ENCODE measurements at places on chromosomes 5 and 9.
A peak's percentile ranks its signal among the peaks of the same experiment; 100 is the strongest.

GRCh38 chr9:16627967-16628366 lies 242.5 kb downstream of the BNC2 start:
- no peak for DNase-seq

GRCh38 chr9:87671478-87671877 lies 54.4 kb upstream of the CTSL start:
- DNase-seq: no peak

DNA sequence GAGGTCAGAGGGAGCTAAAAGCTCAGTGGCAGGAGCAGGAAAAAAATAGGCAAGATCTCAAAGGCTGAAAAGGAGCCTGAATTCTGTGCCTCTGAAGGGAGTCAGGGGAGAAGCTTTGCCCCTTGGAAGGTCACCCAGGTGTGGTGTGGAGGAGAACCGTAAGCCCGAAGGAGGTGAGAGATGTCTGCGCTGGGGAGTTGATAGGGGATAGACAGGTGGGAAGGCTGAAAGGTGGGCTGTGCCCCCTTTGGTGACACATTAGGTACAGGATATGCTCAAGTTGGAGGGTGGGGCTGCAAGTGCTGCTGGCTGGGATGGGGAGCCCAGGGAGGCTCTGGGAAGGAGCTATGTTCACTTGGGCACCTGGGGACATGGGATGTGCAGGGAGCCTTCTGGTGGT lies 217.7 kb downstream of the PAX5 start:
- no peak for DNase-seq

- DNase-seq: no peak
Measured at GRCh38 chr5:7872517-7873130, 3.7 kb downstream of the MTRR start.

- peak; percentile 51 for DNase-seq
Measured at GRCh38 chr5:40441733-40442132, 238.0 kb upstream of the PTGER4 start.

- no peak for DNase-seq
Measured at GRCh38 chr9:132982458-132982857, 4.0 kb downstream of the GFI1B start.

DNA sequence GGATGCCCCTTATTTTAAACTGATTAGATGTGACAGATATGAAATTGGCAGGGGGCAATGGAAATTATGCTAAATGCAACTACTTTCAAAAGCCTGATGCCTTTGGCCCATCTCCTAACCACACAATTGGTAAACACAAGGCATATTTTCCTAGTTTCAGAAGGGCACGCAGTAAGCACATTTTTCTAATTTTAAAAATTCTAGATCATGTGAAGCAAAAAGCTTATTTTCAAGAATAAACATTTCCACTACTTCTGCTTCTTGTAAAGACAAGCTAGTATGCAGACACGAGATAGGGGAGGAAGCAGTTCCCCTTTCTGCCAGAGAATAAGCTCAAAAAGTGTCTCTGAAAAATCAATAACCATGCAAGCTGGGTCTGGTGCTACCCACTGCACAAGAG lies 67.7 kb downstream of the ABCA1 start:
- no peak for DNase-seq

DNA sequence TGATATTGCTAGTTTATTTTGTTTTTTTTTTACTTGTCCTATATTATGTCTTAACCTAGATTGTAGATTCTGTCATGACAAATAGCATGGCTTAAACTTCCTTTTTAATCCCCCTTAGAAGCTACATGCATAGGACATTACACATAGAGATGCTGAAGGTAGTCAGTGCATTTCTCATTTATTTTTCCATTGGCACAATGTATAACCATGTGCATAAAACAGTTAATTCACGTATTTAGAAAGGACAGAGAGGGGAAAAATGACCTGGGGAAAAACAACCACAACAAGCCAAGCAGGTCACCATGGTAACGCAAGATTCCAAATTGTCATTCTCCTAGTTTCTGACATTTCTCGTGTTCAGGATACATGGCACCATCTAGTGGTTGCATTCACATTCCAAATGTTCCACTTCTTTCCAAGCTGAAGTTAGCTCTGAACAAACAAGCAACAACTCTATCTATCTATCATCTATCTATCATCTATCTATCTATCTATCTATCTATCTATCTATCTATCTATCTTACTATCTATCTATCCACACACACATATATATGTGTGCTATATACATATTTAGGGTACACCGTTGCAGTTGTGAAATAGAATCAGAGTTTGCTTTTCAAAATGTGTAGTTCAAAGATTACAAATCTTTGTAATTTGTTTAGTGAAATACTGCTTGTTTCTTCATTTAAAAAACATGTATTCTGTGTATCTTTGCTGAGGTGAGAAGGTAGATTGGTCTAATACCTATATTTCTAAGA lies 487.2 kb upstream of the ST8SIA4 start:
- DNase-seq: no peak

- DNase-seq: no peak
Measured at GRCh38 chr9:61666849-61667371, 477.1 kb downstream of the SPATA31A7 start.

- DNase-seq: peak; percentile 61
Measured at GRCh38 chr9:34989946-34990635, 546 bp downstream of the DNAJB5 start.

DNA sequence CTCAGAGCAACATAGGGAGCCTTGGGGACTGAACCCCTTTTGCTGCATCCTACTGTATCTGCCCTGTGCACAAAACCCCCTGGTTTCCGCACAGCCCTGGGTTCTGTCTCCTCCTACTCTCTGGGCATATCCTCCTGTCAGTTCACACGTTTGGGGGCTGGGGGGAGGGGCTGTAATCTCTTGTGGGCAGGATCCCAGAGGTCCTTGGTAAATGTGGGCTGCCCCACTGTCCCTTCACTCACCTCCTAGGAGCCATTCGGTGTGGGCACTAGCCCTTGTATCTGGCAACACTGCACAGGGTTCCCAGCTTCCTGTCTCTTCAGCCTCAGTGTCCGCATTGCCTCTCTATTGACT lies 271.8 kb upstream of the DMAC1 start:
- DNase-seq: no peak

- DNase-seq: no peak
Measured at GRCh38 chr5:63154476-63155309, 576.1 kb downstream of the LRRC70 start.

- DNase-seq: no peak
Measured at GRCh38 chr5:83124593-83124992, 47.2 kb downstream of the XRCC4 start.

DNA sequence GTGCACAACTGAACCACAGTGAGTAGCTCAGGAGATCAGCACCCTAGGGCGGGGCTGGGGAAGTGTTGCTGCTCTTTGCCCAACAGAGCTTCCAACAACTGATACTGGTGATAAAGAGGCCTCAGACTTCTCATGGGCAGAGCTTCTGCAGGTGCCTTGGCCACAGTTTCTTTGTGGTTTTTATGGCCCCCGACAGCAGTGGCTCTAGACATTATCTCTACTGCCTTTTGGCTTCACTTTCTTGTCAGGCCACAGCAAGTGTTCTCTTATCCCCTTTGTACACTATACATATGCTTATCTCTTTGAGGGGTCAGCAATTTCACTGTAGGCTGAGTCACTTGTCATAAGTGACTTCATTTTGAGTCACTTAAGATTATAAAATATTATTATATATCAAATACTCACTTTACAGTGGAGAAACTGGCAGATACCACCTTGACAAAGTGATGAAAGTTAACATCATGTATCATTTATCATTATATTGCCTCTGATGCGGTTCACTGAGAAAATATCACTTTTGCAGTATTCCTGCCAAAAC lies 90.9 kb upstream of the COX7C start:
- no peak for DNase-seq

GRCh38 chr5:159319363-159319762 lies 10.9 kb downstream of the IL12B start:
- no peak for DNase-seq

DNA sequence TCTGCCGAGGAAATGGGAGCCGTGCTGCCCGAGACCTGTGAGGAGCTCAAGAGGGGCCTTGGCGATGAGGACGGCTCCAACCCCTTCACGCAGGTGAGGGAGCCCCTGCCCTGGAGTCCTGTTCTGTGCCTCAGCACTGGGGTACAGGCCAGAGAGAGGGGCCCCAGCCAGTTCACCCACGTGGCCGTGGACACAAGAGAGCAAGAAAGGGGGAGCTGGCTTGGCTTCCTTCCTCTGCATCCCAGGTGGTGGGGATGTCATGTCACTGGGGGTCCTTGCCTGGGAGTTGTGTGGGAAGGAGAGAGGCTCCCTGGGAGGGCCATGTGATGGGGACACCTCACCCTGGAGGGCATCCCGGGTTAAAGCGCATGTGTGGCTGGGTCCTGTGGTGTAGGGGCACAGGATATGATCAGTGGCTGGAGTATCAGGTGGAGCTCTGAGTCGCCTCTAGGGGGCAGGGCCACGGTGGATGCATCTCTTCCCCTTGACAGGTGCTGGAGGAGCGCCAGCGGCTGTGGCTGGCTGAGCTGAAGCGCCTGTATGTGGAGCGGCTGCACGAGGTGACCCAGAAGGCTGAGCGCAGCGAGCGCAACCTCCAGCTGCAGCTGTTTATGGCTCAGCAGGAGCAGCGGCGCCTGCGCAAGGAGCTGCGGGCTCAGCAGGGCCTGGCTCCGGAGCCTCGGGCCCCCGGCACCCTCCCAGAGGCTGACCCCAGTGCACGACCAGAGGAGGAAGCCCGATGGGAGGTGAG lies 7.5 kb downstream of the N4BP3 start:
- peak; percentile 83 for DNase-seq

DNA sequence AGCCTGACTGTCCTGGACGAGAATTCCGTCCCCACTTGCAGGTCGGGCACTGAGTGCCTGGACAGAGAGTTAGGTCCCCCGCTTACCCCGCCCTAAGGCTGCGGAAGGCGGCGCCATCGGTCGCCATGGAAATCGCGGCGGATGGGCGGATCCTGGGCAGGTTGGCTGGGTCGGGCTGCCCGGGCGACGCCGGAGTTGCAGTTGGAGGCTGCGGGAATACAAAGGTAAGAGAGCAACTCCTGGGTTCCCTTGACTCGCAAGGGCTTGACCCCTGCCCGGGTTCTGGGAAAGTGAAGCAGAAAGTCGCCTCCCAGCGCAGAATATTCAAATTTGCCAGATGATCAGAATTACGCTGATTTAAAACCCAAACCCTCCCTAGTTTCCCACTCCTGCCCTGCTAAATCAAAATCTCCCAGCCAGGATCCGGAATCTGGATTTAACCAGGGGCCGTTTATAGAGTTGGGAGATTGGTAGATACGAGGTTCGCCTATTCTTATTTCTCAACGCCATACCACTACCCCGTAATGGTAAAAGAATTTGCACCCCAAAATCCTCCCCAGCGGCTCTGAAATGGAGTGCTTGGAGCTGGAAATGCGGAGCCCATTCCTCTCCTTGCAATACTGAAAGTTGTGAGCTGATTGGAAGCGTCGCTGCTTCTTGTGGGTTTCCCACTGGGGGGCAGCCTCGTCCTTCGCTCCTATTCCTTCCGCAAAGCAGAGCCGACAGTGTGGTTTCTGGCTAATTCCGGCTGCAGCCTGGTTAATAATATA lies 156.4 kb upstream of the RASEF start:
- DNase-seq: peak; percentile 38

DNA sequence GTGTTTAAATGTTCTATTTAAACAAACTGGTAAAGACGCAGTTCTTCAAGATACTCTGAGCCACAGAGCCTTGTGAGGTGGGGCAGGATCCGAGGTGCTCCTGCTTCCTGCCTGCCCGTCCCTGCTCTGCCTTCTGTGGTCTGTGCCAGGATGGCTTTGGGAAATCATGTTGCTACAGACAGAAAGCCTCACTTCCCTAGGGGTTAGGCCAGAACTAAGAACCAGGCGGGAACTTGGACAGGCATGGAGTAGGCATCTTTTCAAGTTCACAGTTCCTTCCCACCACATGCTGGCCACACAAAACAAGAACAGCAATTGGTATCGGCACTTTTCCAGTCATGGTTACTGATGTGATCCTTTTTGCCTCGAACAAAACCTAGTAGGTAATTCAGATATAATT lies 67.7 kb upstream of the SPOCK1 start:
- no peak for DNase-seq

DNA sequence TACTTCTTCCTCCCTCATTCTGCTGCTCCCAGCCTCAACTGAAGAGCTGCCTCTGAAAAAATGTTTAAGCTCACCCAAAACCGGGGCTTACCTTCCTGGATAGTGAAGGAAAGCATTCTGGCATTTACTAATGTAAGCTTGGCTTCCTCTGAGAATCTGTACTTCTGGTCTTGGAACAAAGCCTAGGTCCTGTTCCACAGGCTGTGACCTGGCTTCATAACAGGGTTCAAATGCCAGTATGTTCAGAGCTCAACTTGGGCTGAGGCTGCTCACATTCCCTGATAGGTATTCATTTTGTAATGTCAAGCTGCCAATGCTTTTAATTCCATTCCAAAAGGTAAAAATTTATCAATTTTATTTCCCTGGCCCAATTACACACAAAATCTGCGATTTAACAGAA lies 411.7 kb upstream of the KCNN2 start:
- DNase-seq: no peak

GRCh38 chr5:143315929-143316328 lies 87.6 kb downstream of the NR3C1 start:
- no peak for DNase-seq

GRCh38 chr5:113195771-113196170 lies 219.2 kb downstream of the DCP2 start:
- DNase-seq: no peak

DNA sequence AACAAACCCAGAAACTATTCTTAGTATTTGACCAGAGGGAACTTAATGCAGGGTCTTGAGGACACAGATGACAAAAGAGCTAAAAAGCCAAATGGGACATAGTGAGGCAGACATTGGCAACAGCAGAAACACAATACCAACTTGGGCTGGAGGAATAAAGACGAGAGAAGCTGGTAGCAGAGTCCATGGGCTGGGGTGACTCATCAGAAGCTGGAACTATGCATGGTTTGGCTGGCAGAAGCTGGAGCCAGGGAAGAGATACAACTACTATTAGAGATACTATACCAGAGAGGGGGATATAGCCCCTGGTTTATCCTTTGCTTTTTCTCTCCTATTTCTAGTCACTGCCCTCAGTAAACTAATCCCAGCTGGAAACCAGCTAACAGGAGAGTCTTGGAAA lies 29.2 kb upstream of the DPYSL3 start:
- no peak for DNase-seq

- DNase-seq: peak; percentile 26
Measured at GRCh38 chr9:25677301-25678146, 720 bp downstream of the TUSC1 start.

DNA sequence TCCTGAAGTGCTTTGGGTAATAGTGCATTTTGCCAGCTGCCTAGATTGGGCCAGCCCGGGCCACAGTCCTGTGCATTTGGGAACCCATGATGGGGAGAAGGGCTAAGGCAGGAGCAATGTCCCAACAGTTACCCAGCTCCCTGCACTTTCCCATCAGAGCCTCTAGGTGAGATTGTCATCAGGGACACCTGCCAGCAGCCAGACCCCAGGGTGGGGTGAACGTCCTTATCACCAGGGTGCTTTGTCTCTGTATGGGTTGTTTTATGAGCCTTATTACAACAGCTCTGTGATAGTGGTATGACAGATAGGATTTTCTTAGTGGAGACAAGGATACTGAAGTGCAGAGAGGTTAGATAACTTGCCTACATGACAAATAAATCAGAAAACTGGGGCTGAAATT lies 365.7 kb downstream of the OSTF1 start:
- DNase-seq: no peak
